ENCODE measurements at places on chromosomes 12 and 14. TPM values are rescaled to one million over a fixed set of nuclear protein-coding genes. Genes with fewer than 3 reads are reported as not detected.
A peak's percentile ranks its signal among the peaks of the same experiment; 100 is the strongest.

DNA sequence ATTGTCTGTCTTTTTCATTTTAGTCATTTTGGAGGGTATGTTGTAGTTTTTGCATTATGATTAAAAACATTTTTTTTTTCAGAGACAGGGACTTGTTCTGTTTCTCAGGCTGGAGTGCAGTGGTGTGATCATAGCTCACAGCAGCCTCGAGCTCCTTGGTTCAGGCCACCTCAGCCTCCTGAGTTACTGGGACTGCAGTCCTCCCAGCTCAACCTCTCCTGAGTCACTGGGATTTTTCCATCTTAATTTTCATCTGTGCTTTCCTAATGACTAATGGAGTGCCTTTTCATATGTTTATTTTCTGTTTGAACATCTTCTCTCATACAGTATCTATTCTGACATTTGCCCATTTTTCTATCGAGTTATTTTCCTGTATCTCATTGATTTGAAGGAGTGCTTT, 52.6 kb downstream of the DYRK2 start:
- peak; percentile 82 for DNase-seq

DNA sequence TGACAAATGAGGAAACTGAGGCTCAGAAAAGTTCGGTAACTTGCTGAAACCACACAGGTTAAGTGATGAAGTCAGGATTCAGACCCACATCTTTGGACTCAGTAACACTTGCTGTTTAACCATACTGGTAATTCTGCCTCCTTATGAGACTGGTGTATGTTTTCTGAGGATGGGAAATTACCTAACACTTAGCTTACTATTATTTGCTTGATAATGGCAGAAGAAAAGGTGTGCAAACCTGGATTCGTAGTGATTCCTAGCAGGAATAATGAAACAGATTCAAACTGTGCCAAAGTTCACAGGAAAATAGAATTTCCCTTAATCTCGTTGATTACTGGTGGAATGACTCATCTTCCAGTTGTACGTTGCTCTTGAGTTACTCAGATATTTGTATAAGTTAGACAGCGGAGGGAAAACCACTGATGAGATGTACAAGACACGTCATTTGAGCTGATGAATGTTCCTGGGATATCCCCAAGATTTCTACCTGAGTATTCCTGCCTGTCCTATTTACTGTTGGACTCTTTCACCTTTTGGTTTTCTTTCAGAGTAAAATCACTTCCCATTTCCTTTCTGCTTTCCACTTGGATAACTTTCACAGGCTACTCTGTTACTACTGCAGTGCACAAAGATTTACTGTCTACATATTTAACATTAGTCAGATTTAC, 37.5 kb downstream of the PRORP start:
- peak; percentile 96 for DNase-seq

DNA sequence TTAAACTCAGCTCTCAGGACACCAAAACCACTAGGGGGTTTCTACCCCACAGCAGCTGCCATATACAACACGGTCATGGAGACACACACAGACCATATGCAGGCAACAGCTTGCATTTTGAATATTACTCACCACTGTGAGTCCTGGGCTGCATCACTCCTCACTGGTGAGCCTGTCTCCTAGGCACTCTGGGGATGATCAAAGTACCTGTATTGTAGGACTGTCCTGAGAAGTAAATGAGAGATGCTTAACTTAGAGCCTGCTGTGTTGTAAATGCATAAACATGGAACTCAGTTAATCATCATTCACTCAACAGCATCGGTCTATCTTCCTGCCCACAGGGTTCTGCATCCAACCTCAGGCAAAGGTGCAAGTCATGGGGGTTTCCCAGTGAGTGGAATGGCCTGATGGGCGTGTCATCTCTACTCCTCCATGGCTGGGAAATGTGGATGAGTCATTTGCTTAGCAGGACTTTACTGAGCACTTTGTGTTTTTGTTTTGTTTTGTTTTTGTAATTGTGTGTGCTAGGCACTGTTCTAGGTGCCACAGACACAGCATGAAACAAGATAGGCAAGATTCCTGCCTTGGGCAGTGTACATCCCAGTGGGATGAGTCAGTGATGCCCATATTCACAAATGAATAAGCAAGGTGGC, 1141.2 kb upstream of the TMEM132C start:
- peak; percentile 94 for DNase-seq

DNA sequence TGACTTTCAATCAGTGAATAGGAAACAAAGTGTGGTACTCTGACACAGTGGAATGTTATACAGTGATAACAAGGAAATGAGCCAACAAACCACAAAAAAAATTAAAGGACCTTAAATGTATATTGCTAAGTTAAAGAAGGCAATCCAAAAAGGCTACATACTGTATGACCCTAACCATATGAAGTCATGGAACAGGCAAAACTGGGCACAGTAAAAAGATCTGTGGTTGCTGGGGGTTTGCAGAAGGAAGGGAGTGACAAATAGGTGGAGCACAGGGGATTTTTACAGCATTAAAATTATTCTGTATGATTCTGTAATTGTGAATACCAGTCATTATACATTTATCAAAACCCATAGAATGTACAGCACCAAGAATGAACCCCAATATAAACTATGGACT, 112.6 kb downstream of the KCNC2 start:
- no peak for DNase-seq

Gene MUCL1
- not detected for total RNA-seq

Measured in GM23248 (cell line).